Epithelial cell of proximal tubule (primary cell): ENCODE measurements at places on chromosomes 7 and 10.

- DNase-seq = no peak
Observed at GRCh38 chr10:22681783-22682183, 32.6 kb downstream of the PIP4K2A start.

DNA sequence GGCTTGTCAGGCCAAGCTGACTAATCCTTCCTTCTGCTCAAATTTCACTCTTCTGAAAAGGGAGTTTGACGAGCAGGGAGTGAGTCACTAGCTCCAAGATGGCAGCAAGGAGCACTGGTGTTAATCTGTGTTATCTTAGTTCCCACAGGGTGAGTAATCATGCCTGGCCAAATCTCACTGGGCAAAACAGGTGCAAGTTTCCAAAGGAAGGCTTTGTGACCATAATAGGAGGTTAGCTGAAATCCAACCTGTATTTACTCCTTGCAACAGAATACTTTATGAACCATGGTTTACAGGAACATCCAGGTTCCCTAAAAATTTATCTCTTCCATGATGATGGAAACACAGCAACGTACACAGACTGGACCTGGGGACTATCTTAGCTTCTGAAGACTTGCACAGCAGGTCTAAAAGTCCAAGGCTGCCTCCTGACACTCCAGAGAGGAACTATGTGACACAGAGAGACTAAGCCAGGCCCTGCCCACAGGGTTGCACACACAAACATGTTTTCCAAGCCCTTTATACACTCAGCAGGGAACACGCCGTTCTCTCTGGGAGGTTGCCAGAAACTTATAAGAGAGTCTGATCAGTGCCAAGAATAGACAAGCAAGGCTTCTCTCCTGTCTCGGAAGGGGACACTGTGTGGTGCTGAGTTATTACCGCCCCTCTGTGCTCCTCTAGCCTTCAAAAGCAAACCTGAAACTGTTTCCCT, 46.3 kb downstream of the PDK4 start:
- peak; percentile 90 for DNase-seq

DNA sequence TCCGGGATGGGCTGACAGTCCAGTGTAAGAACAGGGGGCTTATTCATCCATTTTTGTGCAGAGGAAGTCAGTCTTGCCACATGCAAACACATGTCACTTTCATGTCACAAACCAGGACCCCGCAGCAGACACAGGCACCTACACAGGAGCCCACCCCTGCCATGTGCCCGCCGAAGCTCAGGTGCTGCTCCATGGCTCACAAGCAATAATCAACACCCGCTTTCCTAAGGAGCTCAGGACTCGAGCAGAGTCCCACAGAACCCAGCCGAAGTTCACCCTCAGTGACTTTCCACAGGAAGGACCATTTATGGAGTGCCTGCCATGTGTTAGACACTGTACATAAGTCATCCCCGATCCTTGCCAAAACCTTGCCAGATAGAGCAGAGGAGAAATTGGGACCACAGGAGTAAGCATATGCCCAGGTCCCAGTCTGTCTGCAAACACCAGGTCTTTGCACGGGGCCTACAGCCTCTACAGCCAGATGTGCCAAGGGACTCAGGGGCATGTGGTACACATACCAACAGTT, 99.4 kb downstream of the EBF3 start:
- DNase-seq = no peak

- peak; percentile 70 for DNase-seq
Observed at GRCh38 chr10:69696073-69696731, 66.2 kb downstream of the FAM241B start.

DNA sequence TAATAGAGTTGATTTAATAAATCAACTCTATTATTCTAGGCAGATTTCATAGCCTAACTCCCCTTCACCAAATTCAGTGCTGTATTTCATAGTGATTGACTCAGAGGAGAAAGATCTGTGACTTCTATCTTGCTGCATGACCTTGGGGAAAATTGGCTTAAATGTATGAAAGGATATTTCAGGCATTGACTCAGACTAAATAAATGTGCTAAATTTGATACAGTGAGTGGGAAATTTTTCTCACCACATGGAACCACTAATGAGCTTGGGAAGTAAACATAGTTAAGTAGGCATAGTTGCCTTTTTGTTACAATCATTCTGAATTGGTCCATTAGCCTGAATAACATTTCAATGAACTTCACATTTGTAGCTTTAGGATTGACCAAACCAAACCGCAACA, 89.0 kb upstream of the PRPS1L1 start:
- no peak for DNase-seq

DNA sequence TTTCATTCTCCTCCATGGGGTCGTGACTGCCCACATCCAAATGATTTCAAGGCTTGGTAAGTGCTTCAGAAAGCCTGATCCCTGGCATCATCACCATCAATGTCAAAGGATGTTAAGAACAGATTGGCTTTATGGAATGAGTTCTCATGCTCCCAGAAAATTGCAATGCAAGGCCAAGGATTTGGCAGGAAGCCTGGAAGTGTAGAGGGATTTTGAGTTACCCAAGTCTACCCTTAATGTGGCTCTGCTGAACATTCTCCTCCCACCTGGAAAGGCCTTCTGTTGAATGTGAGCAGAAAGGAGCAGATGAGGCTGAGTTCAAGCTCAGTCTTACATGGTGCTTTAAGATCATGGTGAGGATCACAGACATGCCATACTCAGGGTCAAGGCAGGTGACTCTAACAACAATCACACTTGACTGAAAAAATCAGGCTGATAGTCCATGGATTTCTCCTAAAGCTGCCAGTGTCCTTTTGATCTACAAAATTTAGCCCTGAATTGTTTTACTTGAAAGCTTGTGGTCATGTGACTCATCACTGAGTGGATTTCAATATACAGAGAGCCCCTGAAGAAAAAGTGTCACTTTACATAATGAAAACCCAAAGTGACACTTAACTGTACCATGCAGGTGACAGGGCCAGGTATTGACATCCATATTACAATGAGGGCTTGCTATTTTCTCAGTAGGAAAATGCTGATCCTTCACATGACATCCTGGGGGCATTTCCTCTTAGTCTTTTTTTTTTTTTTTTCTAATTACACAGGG, 111.1 kb upstream of the PDLIM1 start:
- no peak for DNase-seq

DNA sequence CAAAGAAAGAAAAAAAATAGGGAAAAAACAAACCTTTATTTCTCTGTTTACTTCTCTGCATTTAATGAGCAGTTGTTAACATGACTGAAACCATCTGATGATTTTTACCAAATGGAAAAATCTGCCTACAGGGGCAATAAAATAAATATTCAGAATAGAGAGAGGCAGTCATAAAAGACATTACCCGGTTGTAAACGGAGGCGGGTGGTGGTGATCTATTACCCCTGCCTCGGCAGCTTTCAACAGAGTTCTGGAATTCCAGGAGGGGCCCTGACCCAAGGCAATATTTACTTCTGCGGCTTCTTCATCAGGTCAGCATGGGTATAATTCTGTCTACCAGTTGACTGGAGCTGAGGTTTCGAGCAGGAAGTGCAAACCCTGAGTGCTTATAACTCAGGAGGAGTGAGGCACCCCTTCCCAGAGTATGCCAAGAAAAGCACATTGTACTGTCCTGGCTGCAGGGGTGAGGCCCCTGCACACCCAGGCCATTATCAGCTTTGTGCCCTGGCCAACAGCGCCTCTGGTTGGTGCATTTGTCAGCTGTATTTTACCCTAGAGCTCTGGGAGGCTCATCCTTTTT, 8.2 kb upstream of the CXCL12 start:
- no peak for DNase-seq

GRCh38 chr7:121228779-121229178, 100.0 kb upstream of the WNT16 start:
- no peak for DNase-seq

GRCh38 chr7:96654630-96655188, 54.9 kb downstream of the SEM1 start:
- no peak for DNase-seq
